ENCODE measurements at places on chromosomes 7 and 10.

- no peak for DNase-seq
Measured at GRCh38 chr7:41182782-41183181, 520.1 kb downstream of the INHBA start.

DNA sequence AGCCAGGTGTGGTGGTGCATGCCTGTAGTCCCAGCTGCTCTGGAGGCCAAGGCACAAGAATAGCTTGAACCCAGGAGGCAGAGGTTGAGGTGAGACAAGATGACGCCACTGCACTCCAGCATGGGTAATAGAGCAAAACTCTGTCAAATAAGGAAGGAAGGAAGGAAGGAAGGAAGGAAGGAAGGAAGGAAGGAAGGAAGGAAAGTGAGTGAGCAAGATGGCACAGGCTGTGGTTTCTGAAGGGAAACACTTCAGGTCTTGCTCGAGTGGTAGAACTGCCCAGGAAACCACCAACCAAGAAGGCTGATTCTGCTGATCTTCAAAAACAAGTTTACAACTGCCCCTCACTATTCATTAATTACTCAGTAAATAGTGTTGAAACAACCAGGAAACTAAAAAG is 45.2 kb downstream of the EZH2 start:
- DNase-seq: no peak

DNA sequence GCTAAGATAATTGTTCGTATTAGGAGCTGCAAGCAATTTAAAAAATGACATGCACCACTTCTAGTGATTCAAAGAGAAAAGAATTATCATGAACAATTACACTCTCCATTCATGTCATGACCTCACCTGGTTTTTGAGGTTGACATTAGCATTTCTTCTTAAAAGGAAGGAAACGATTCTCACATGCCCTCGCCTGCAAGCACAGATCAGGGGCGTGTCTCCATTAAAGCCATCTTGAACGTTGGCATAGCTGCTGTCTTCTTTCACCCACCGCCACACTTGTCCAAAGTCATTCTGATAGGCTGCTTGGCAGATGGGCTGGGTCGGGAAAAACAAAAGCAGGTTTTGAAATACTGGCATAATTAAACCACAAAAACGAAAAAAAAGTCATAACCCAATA is 19.9 kb downstream of the ANKRD22 start:
- DNase-seq: no peak

- no peak for DNase-seq
Measured at GRCh38 chr10:11415095-11415494, 196.4 kb downstream of the USP6NL start.

GRCh38 chr10:77647543-77648293 is 10.1 kb upstream of the KCNMA1 start:
- no peak for DNase-seq

- no peak for DNase-seq
Measured at GRCh38 chr7:13115855-13116254, 428.4 kb downstream of the ARL4A start.

GRCh38 chr10:102247734-102248133 is 2.4 kb downstream of the GBF1 start:
- no peak for DNase-seq

- no peak for DNase-seq
Measured at GRCh38 chr7:70268179-70268578, 669.9 kb downstream of the AUTS2 start.
